ENCODE measurements at places on chromosomes 4 and X.

DNA sequence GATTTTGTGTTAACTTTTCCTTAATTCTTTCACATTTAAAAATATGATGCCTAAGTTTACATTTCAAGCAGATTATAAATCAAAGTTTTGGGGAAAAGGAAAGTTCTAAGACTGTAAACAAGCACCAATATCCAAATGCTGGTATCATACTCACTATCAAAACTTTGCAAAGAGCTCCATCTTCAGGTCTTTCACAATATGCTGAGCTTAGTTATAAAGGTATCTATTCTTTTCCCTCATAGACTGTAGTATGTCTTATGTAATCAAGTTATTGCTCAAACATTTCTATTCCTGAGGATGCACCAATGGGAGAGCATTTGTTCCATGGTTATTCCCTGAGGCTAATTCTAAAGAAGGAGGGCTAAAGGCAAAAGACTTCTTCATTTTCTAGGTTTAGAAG is 207.9 kb upstream of the FAM241A start:
- no peak for DNase-seq

DNA sequence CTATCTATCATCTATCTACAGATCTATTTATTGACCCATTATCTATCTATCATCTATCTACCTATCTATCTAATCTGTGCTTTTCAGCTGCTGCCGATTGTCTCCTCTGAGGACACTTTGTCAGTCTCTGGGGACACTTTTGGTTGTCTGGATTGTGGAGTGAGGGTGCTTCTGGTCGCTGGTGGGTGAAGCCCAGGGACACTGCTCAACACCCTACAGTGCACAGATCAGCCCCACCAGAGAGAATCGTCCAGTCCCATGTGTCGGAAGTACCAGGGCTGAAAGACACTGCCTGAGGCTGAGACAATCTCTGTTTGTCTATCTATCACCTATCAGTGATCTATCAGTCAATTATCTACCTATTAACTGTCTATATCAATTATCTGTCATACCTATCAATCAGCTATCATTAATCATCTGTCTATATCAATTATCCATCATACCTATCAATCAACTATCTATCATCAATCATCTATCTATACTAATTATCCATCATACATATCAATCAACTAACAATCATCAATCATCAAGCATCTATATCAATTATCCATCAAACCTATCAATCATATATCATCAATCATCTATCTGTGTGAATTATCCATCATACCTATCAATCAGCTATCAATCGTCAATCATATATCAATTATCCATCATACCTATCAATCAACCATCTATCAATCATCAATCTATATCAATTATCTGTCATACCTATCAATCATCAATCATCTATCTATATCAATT is 70.0 kb upstream of the PPP2R3B start:
- no peak for DNase-seq

DNA sequence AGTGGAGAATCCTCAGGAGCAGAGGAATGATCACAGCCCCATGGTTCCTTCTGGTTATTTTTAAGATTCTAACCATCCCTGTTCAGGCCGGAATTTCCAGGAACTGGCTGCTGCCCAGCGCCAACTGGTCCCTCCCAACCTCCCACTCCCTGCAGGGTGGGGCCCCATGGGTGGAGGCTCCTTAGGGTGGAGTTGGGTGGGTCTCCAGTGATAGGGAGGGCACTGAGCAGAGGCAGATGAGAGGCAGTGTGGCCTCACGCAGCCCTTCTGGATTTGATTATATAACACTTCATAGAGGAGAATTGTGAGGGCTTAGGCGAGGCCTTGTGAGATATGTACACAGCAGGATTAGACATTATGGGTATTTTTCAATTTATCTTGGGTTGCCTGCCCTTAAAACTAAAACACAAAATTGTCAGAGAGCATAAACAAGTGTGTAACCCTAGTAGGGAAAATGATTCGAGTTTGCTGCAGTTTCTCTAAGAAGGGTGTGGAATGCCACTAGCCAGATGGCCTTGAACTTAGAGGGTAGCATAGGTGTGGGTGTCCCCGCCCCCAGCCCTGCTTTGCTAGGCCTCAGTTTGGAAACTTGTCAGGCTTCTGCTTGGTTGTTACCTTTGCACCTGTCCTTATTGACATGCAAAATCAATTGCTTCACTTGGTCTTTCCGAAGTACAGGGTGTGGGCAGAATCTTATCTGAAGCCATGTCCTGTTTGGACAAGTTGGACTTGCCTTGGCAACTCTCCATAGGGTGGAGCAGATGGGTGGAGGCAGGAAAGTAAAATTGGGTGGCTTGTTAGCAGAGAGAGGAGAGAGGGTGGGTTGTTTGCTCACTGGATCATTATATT is 9.4 kb downstream of the KLF3 start:
- DNase-seq = no peak

GRCh38 chrX:17768997-17769396 is 31.7 kb downstream of the SCML1 start:
- DNase-seq = no peak

DNA sequence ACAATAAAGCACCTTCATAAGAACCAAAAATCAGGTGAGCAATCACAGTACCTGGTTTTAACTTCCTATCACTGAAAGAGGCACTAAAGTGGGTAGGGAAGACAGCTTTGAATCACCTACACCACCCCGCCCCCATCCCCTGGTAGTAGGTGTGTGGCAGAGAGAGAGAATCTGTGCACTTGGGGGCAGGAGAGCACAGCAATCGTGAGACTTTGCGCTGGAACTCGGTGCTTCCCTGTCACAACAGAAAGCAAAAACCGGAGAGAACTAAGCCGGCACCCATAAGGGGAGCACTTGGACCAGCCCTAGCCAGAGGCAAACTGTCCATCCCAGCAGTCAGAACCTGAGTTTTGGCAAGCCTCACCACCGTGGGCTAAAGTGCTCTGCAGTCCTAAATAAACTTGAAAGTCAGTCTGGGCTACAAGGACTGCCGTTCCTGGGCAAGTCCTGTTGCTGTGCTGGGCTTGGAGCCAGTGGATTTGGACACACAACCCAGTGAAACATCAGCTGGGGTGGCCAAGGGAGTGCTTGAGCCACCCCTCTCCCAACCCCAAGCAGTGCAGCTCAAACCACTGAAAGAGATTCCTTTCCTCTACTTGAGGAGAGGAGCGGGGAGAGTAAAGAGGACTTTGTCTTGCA is 32.1 kb downstream of the NDUFB11 start:
- no peak for DNase-seq

- DNase-seq = no peak
Observed at GRCh38 chr4:86894455-86894854, 2.2 kb upstream of the C4orf36 start.

GRCh38 chr4:7247946-7248345 is 55.6 kb downstream of the SORCS2 start:
- no peak for DNase-seq

DNA sequence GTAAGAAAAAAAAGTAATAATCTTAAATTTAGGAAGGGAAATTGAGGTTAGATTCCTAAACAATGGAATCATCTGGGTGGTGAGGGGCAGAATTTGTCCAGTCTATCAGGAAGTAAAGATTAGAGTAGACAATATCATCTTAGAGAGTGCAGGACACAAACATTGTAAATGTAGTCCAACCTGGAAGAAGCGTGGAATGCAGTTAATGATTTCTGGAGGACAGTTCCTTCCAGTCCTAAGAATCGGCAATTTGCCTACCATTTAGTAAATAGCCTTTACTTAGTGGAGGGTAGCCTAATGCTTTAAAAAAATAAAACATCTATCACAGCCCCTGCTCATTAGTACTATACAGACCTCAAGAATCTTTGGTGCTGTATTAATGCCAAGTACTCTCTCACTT is 147.5 kb upstream of the TTC29 start:
- no peak for DNase-seq

Data from stimulated activated CD8-positive, alpha-beta memory T cell treated with anti-CD3 and anti-CD28 coated beads, Interleukin-2, amount 100 ng/mL, for 1 hour (primary cell).